Endodermal cell (in vitro differentiated cells): ENCODE measurements at places on chromosomes 3 and 15.

DNA sequence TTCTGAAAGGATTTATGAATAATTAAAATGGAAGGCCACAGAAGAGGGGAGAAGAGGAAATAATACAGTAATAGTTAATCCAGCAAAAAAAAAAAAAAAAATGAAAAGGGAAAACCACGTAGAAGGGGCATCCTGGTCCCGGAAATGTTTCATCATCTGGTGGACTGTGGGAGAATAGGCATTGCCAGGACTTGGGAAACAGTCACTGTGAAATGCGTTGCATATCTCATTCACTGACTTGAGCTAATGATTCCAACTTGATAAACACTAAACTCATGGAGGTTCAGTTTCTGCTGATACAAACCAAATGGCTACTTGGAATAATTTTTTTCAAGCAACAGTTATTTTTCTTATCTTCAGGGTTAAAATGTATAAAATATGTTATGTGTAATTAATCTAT lies 3.2 kb downstream of the XCR1 start:
- no peak for DNase-seq

DNA sequence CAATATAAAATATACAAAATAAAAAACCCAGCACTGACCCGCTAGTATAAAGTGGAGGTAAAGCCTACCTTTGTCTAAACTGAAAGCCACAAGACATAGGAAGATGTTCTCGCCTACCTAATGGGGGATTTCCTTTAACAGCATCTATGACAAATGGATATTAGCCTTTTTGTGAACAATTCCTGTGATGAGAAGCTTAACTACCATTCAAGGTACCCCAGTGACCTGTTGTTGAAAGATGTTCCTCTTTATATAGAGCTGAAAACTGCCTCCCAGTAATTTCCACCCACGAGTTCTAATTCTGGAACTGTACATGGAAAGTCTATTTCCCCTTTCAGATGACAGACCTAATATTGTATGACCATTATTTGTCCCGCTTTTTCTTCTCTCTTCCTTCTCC lies 109.8 kb upstream of the RASGRP1 start:
- no peak for DNase-seq

- DNase-seq = peak; percentile 48
These were observed 908.4 kb downstream of the EPHA3 start for GRCh38 chr3:90015688-90016356.

- DNase-seq = no peak
These were observed 60.2 kb upstream of the TSEN2 start for GRCh38 chr3:12423918-12424630.

DNA sequence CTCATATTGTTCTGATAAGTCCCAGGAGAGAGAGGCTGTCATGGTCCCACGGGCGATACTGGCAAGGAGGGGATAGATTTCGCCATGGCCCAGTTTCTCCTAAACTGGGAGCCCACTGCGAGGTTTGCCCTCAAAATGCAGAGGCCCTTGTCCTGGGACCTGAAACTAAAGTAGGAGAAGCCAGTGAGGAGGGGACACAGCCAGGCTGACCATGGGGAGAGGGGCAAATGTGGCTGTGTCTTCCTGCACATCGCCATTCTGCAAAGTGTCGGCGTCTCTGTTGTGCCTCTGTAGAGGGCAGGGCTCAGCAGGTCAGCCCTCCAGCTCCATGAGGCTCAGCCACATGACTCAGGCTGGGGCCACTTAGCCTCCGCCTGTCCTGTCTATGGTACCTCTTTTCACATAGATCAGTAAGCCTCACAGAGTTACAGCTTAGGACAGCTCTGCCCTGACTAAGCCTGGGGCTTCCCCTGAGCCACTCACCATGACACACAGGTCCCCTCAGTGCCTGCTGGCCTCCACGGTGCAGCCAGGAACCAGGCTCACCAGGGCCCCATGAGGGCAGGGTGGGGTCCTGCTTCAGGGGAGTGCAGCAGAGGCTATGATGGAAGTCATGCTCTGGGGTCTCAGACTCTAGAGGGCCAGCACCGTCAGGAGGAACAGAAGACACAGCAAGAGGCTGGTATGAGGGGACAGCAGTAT lies 28.6 kb upstream of the PLXNA1 start:
- no peak for DNase-seq

DNA sequence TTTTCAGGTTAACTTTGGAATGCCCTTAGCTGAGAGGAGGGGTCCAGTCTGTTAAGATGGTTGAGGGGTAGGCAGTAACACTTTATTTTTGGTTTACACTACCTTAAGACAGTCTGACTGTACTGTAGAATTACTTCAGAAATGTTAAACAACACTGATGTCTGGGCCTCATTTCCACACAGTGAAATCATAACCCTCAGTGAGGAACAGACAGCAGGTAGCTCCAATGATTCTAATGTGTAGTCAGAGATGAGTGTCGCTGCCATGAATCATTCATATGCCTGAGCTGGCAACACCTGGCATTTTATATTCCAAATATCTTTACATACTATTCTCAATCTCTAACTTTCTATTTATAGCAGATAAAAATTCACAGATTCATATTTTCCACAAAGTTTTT lies 37.3 kb upstream of the POU1F1 start:
- DNase-seq = no peak

DNA sequence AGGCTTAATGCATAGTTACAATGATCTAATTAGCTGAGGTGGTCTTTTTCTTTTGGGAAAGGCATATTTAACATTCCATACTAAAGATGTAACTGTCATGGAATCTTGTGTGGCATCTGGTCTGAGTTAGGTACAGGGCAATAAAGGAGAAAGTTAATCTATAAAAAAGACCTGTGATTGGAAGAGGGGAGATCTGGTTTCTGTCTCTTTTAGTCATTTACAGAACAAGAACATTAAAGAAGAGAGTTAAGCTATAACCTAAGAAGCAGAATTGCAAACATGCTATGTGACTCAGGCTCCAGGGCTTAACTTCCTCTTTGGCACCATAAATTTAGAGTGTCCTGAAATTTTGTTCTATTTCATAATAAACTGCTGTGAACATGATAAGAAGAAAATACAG lies 47.2 kb upstream of the MME start:
- no peak for DNase-seq

DNA sequence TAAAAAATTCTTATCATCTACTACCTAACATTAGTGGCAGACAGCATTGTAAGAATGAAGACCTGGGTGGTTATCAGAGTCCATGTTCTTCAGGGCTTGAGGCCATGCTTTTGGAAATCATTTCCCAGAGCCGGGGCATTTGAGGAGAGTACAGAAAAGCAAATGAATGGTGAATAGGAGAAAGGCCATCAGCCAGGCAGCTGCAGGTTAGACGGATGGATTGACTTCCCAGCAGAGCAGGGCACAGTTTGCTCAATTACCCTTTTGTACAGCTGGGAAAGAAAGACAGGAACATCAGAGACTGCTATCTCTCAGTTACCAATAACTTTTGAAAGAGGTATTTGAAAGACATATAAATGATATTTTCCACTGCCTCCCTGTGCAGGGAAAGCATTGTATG lies 135.6 kb downstream of the ALCAM start:
- no peak for DNase-seq

DNA sequence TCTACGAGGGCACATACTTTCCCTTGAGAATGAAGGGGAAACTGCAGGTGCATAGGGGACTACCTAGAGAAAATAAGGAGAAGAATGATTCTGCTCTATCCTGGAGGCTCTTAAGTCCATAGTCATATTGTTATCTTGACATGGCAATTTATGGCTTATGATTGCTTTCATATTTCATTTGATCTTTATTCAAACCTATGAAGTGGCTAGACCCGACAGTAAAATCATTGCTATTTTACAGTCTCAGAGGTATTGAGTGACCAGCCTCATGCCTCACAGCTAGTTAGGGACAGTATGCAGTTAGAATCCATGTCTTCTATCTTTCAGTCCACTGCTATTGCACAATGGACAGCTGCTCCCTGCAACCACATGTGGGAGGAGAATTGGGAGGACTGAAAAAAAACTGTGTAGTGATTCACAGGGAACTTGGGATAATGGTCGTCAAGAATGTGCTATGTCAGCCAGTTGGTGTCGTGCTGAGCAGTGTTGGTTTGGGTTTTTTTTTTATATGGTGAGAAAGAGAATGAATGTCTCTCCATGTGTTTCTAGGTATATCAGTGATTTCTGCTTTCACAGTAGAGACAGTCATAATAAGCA lies 63.2 kb upstream of the SPPL2A start:
- DNase-seq = peak; percentile 53
